ENCODE measurements at places on chromosomes 11 and 22.

GRCh38 chr11:1377231-1377780 is 12.4 kb upstream of the BRSK2 start:
- DNase-seq = no peak

- DNase-seq = no peak
Measured at GRCh38 chr11:64915376-64915887, 1.6 kb downstream of the ATG2A start.

DNA sequence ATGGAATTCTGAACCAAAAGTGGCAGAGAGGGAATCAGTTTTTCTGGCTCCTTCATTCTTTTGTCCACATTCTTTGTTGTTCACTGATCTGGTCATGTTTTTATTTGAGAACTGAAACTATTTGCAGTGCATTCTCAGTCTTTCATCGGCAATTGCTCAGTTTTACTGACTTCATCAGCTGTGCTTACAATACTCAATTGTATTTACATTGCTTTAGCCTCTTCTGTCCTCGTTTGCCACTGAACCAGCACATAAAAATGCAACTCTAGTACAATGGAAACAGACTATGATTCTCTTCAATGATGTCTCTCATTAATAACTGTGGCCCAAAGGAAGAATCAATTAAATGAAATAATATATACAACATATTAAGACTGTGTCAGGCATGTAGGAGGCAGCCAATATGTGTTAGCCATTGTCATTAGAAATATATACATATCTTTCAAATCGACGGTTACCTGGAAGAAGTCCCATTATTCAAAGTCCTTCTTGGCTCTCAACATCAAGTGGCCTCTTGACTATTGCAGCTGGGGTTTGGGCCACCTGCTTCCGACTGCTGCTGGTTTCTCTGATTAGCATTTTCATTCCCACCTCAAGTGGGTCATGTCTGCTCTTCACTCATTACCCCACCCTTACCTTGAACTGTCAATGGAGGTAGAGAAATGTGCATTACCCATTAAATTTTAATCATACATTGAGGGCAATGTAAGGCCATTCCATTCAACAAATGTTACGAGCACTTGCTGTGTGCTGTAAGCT is 600.1 kb downstream of the INSC start:
- DNase-seq = no peak

DNA sequence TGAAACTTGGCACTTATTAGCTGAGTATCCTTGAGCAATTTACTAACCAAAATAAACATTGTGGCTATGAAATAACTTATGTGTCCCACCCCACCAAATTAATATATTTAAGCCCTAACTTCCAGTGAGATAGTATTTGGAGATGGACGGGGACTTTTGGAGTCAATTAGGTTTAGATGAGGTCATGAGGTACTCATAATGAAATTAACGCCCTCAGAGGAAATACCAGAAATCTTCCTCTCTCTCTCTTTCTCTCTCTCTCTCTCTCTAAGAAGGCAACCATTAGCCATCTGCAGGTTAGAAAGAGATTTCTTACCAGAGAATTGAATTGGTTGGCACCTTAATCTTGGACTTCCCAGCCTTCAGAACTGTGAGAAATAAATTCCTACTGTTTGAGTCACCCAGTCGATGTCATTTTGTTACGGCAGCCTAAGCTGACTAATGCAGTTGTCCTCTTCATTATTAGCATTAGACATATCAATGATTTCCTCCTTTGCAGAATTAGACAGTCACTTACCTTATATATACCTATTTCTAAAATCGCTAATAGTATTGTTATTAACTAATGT is 1284.0 kb downstream of the FAM181B start:
- no peak for DNase-seq

DNA sequence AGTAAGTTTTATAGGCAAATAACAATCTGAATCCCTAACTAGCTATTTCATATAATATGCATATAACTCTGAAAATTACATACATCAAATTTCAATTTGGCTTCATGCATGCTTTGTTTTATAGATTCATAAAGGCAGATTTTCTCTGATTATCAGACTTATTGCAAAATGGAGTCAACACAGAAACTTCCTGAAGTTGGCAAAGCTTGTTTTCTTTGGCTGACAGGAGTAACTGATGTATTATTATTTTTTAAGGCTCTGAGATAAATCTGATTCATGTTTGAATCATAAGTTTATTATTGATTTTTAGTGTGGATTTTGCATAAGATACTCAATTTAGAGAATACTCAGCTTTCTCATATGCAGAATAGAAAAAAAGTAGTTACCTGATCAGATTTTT is 356.3 kb upstream of the CCDC90B start:
- no peak for DNase-seq

DNA sequence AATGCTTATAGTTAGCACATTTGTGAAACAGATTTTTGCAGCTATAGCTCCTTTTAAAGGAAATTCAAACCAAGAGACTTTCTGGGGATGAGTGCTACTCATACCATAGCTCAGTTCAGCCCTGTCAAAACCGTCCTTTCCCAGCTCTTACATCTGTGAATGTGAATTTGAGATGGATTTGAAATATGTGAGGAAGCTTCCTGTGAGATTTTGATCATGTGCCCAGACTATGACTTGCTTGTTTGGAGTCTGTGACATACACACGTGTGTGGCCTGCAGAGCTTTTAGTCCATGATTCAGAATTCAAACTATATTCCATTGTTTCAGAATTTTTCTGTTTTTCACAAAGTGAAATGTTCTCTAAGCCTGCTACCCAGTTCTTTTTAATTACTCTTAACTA is 4.4 kb upstream of the MMP1 start:
- no peak for DNase-seq

- no peak for DNase-seq
Measured at GRCh38 chr11:78339483-78339882, 78.1 kb downstream of the GAB2 start.

GRCh38 chr11:130403271-130403804 is 25.1 kb downstream of the ADAMTS8 start:
- DNase-seq = no peak

GRCh38 chr11:94741022-94741679 is 27.0 kb upstream of the AMOTL1 start:
- DNase-seq = no peak

DNA sequence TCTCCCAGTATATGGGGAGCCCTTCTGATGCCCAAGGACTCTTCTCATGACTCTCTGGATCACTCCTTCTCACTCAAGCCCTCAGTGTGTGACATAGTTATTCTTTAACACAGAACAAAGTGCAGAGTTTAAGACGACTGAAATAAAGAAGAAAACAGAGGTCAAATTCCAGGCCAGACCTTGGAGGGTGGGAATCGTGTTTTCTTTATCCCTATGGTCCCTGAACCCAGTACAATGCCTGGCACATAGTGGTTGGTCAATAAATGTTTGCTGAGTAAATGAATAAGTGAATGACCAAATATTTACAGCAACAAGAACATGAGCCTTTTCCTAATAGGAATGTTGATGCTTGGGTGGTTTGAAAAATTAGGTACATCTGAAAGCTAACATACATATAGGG is 28.8 kb downstream of the VSTM5 start:
- DNase-seq = no peak

DNA sequence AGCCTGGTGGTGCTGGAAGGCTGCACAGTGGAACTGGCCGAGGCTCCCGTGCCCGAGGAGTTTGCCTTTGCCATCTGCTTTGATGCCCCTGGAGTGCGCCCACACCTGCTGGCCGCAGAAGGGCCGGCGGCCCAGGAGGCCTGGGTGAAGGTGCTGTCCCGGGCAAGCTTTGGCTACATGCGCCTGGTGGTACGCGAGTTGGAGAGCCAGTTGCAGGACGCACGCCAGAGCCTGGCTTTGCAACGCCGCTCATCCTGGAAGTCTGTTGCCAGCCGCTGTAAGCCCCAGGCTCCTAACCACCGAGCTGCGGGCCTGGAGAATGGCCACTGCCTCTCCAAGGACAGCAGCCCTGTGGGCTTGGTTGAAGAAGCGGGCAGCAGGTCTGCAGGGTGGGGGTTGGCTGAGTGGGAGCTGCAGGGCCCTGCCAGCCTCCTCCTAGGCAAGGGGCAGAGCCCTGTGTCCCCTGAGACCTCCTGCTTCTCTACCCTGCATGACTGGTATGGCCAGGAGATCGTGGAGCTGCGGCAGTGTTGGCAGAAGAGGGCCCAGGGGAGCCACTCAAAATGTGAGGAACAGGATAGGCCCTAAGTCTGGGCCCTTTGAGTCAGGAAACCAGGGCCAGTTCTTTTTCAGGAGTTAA is 1.9 kb upstream of the SMDT1 start:
- no peak for DNase-seq

DNA sequence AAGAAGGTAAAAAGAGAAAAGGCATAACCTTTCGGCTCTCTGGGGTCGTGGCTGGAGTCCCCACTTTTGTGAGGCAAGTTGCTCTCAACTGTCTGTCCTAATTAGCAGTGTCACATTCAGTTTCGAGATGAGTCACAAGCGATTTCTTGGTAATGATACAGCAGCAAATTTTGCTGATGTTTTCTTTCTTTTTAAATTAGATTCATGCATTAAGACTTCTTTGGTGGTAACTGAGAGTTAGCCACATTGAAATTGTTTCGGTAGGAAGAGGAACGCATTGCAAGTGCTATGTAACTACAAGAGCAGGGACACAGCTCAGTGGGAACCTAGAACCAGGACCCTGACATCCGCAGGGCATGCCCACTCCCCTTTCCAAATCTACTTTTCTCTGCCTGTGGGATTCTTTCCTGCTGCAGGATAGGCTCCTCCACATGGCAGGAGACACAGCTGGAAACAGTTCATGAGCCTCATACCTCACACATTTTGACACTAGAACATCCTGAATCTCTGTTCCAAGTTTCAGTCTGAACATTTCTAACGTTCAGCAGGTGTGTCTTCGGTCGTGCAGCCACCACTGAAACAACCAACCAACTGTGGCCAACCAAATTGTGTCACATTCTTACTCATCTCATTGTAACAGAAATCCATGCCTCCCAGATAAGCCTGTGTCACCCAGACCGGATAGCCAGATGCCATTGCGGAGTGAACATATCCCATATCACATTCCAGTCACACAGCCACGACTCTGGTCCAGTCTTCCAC is 987.6 kb downstream of the NTM start:
- no peak for DNase-seq

GRCh38 chr11:76318744-76319384 is 62.1 kb downstream of the THAP12 start:
- peak; percentile 88 for DNase-seq

DNA sequence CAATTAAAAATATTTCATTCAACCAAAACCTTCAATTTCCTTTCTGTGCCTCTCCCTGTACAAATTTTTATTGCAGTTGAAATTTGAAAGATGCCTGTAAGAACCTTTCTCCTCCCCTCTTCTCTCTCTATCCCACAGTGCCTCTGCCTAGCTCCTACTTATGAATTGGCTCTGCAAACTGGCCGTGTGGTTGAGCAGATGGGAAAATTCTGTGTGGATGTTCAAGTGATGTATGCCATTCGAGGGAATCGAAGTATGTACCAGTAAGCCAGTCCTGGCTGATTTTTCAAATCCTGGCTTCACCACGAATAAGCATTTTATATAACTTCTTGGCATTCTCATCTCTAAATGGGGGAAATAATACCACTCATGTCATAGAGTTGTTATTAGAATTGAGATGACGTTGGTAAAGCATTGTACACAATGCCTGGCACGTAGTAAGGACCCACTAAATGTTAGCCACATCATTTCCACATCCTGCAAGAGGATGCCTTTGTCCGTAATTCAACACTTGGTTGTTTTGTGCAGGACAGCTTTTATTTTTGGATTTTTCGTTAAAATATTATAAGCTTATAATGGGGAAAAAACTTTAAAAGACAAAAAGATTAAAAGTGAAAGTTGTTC is 6.0 kb downstream of the DDX25 start:
- DNase-seq = no peak

DNA sequence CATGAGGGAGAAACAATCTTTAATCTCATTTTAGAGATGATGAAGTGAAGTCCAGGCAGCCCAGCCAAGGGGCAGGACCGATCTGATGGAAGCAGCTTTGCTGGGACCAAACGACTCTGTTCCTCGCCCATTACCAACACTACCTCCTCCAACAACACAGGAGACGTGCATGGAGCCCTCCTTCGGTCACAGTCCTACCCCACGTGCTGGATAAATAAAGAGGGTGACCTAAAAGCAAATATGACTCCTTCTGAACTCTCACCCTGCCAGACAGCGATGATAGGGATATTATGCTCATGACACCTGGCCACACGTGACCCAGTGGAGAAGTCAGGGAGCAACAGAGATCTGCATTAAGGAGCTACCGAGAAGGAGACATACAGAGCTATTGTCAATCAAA is 26.0 kb downstream of the SCGB1A1 start:
- DNase-seq = no peak

DNA sequence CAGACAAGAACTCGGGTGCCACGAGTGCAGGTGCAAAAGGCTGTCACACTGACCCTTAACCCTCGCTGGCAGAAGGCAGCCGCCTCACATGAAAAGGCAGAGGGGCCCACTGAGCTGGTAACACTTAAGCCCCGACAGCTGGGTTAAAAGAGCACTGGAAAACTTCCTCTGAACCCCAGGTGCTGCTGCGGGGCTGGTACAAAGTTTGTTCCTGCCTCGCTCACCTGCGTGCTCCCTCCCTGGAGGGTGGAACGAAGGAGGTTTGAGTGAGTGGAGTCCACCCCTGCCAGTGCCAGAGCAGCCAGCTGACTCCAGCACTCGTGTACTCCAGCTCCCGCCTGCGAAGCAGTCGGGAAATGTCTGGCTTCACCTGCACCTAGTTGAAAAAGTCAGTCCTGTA is 12.6 kb downstream of the SULT4A1 start:
- no peak for DNase-seq

DNA sequence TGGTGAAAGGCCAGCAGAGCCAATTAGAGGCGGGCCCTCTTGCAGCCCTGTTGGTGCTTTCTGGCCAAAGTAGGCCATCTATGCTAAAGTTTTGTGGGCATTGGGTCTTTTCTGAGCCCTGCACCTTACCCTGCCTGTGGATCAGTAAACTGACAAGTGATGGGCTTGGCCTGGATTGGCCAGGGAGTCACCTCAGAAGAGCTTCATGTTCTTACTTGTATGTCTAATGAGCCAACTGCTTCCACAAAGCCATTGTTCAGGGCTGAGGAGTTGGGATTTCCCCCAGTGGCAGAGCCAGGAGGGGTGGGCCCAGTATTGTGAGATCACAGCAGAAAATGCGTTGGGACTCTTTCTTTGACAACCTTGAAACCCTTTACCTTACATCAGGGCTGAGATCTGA is 90.4 kb downstream of the CWC15 start:
- DNase-seq = no peak

- no peak for DNase-seq
Measured at GRCh38 chr22:21916309-21916918, 36.2 kb downstream of the PPM1F start.

- no peak for DNase-seq
Measured at GRCh38 chr22:25392584-25392983, 171.9 kb upstream of the GRK3 start.

- DNase-seq = no peak
Measured at GRCh38 chr22:25714739-25715138, 27.2 kb upstream of the MYO18B start.
